ENCODE measurements at places on chromosomes 3 and 15. TPM values are rescaled to one million over a fixed set of nuclear protein-coding genes. Genes with fewer than 3 reads are reported as not detected.
A peak's percentile ranks its signal among the peaks of the same experiment; 100 is the strongest.

- no peak for DNase-seq
Measured at GRCh38 chr3:11212299-11212608, 58.0 kb downstream of the HRH1 start.

GRCh38 chr15:52464478-52464877, 64.2 kb downstream of the MYO5A start:
- DNase-seq = no peak

- DNase-seq = peak; percentile 91
Measured at GRCh38 chr15:75455424-75455981, 4.0 kb upstream of the SIN3A start.

- peak; percentile 91 for DNase-seq
Measured at GRCh38 chr3:184133840-184134745, 1.1 kb upstream of the EIF2B5 start.

The PPP1R14D gene
- total RNA-seq = 0.51 TPM

- DNase-seq = no peak
Measured at GRCh38 chr15:76337059-76337695, 604 bp downstream of the ISL2 start.

- no peak for DNase-seq
Measured at GRCh38 chr15:74863239-74864056, 9.7 kb downstream of the SCAMP2 start.

Measured in Calu3 (cell line).